Skin of body (tissue), 3 donors: ENCODE measurements at places on chromosomes 5 and 9.

DNA sequence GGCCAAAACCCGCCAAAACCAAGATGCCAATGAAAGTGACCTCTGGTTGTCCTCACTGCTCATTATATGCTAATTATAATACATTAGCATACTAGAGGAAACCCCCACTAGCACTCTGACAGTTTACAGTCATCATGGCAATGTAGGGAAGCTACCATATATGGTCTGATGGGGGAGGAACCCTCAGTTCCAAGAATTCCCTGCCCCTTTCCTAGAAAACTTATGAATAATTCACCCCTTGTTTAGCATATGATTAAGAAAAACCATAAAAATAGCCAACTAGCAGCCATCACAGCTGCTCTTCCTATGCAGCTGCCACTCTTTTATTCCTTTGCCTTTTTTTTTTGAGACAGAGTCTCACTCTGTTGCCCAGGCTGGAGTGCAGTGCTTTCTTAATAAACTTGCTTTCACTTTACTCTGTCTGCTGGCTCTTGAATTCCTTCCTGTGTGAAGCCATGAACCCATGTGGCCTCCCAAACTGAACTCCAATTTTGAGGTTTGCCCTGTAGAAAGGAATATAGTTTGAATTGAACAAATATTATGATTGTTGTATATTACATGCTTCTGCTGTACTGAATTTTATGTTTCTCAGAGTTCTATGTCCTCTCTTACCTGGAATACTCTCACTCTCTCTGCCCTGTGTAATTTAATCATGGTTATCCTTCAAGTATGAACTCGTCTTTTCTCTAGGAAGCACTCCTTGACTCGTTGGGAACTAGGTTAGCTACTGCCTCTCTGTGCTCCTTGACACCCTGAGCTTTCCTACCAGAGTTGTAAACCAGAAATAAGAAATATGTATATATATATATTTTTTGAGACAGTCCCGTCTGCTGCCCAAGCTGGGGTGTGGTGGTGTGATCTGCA, 59.8 kb downstream of the KIAA1958 start:
- no peak for DNase-seq

DNA sequence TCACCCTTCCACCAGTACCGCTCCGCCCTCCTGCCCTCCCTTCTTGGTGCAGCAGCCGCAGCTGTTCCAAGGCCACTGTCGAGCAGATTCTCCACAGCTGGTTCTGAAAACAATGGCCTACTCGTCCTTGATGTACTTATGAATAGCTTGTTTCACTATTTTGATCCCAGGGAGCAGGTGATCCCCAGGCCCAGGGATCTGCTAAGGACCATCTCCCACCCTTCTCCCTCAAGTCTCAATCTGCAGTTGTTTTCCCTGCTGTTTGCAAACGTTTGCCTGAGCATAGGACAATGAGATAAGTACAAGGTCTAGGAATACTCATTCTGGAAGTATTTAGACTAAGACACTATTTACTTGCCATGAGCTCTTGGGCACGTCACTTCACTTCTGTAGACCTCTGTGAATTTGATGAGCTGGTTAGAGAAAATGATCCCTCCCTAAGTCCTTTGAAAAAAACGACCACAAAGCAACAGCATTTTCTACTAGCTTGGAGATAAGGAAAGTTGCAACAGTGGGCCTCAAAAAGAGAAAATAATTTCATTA, 1.8 kb downstream of the LURAP1L start:
- DNase-seq, result peak; percentile 91

- DNase-seq, result no peak
Measured at GRCh38 chr5:133485468-133485867, 126.9 kb downstream of the FSTL4 start.

DNA sequence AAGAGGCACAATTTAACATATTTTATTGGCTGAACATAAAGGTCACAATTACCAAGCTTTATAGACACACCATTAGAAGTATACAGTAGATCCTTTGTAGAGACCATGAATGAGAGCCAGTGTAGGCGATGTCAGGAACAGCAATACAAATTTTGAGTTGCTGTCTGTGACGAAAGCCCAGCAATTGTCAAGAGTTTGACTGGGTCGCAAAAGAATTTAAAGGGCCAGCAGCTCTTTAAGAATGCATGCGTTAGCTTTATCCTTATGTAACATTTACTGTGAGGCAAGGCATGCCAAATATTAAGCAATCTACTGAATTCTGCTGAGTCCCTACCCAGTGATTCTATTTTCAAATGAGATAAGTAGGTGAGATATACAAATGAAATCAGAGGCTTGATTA, 236.9 kb downstream of the ARRDC3 start:
- DNase-seq, result peak; percentile 58

- DNase-seq, result no peak
Measured at GRCh38 chr9:122265149-122265915, 650 bp downstream of the MRRF start.

DNA sequence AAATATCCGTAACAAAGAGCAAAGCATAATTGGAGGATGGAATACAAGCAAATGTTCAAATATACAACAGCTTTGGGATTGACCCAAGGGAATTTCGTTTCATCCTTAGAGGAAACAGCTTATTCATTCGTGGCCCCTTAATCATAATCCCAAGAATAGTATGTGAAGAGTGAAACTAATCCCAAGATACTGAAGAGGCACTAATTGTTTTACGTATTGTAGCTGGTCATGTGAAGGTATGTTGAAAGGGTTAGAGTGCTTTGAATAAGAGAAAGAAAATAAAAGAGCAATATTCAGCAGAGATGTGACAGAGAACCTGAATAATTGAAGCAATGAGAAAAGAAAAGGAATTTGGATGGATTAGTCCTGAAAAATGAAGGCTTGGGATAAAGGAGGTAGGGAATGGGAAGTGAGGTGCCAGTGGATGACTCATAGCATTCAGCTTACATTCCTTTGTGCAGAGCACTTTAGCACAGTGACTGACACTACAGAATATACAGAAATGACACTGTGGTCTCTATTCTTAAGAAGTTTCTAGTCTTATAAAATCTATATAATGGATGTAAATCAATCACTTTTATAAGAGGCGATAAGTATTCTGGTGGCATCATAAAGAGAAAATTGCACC, 221.9 kb downstream of the TLR4 start:
- no peak for DNase-seq

DNA sequence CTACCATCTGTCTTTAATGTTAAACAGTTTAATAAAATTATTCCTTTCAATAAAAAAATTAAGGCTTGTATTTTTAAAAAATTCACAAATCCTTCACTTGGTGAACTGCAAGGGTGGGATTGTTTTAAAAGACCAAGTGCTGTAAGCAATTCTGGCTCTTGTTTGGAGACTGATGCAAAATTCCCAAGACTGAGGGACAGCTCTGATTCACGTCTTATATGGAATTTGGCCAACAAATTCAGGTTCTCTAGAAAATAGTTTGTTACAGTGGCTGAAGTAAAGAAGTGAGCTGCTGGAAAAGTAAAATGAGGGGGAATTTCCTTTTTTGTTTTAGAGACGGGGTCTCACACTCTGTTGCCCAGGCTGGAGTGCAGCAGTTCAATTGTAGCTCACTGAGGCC, 58.3 kb downstream of the PRELID2 start:
- DNase-seq, result no peak

DNA sequence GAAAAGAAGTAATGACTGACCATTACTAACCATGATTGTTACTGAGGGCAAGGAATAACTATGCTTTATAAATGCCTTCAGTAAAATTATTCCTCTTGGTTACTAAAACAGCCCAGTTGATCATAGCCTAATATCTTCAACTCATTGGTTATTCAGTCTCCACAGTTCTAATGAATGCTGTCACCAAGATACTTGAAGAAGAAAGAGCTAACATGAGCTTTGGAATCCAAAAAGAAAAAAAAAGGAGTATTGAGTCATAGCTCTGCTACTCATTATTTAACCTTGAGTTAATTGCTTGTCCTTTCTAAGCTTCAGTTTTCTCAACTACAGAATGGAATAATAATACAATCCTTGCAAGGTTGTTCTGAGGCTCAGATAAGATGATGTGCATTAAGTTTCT, 187.7 kb downstream of the BRINP1 start:
- DNase-seq, result no peak

- no peak for DNase-seq
Measured at GRCh38 chr5:150254774-150255173, 34.8 kb downstream of the CAMK2A start.

GRCh38 chr5:141651728-141652105, 499 bp upstream of the FCHSD1 start:
- no peak for DNase-seq

- DNase-seq, result no peak
Measured at GRCh38 chr9:14343261-14344031, 29.5 kb upstream of the NFIB start.

- no peak for DNase-seq
Measured at GRCh38 chr5:173029499-173029921, 26.6 kb upstream of the CREBRF start.

GRCh38 chr9:85742597-85742936, 813 bp upstream of the AGTPBP1 start:
- peak; percentile 66 for DNase-seq

GRCh38 chr5:50320131-50320749, 120.8 kb downstream of the EMB start:
- DNase-seq, result no peak

- peak; percentile 90 for DNase-seq
Measured at GRCh38 chr5:72166070-72166979, 59.0 kb downstream of the MAP1B start.
